AG09319 (cell line): ENCODE measurements at places on chromosomes 16 and 17.

DNA sequence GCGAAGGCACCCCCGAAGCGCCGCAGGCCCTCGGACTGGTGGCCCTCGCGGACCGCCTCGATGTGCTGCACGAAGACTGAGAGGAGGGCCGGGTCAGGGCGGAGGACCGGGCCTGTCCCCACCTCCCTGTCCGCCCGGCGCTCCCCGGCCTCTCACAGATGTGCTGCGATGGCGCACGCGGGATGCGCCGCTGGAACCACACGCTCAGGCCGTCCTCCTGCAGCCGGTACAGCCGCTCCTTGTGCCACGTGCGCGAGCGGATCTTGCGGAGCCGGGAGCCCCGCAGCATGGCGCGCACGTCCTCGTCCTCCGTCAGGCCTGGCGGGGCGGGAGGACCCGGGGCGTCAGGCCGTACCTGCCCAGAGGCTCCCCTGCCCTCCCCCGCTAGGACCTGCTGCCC, 11.3 kb downstream of the PLCD3 start:
- DNase-seq: no peak

DNA sequence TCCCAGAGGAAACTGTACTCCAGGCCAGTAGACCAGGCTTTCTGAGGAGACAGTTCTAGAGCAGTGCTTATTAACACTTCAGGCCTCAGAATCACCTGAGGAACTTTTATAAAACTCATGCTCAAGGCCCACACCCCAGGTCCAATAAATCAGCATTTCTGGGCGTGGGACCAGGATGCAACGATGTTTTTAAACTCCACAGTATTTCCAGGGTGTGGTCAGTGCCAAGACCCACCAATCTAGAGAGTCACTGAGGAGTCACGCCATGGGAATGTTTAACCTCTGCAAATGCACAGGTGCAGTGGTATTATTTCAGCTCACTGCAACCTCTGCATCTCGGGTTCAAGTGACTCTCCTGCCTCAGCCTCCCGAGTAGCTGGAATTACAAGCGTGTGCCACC, 3.9 kb upstream of the TRPV1 start:
- no peak for DNase-seq

- DNase-seq: no peak
Measured at GRCh38 chr17:54221499-54221898, 398.8 kb downstream of the KIF2B start.

DNA sequence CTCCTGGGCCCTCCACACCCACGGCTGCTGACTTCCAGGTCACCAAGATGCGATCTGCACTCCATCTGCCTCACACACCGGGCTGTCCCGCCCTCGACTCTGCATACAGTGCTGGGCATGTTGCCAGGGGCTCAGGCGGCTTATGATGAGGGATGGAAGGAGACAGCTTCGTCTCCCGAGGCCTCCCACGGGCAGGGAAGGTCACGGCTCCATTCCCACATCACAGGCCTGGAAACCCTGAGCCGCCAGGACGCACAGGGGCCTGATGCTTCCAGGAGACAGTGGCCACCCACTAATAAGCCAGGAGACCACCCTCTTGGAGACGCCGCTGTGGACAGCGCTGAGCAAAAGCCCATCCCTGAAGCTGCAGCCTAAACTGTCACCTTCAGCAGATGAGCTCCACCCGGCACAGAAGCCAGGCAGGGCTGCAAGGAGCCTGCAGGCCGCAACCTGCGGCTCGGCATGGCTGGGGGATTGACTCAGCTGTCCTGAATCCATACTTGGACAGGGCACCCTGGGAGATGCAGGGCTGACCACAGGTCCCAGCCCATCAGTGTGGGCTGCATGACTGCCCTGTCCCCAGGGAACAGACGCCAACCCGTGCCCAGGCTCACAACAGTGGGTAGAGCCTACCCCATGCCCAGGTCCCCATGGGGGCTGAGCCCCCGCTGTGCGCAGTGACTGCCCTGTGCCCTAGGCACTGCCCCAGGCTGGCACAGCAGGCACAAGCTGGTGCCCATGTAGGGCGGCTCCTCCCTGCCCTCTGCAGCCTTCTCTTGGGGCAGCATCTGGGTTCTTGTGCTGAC, 34.4 kb downstream of the SLC7A5 start:
- DNase-seq: no peak

GRCh38 chr17:81084680-81085419, 49.9 kb downstream of the BAIAP2 start:
- DNase-seq: no peak

DNA sequence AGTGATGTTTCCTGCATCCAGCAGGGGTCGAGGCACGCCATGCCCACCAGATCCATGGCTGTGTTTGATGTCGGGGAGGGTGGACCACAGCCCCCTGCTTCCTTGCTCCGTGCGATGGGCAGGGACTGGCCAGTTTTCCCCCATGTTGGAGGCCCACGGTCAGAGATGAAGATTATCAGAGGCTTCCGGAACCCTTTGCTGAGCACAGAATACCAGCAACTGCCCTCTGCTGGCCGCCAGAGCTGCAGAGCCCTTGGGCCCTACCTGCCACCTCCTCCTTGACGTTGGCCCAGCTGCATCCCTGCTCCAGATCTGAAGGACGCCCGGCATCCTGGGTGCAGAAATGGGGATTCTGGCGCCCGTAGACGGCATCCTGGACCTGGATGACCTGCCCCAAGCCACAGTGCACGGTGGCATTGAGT, 23.7 kb upstream of the BCO1 start:
- DNase-seq: no peak

GRCh38 chr17:72266112-72266775, 145.4 kb downstream of the SOX9 start:
- no peak for DNase-seq

DNA sequence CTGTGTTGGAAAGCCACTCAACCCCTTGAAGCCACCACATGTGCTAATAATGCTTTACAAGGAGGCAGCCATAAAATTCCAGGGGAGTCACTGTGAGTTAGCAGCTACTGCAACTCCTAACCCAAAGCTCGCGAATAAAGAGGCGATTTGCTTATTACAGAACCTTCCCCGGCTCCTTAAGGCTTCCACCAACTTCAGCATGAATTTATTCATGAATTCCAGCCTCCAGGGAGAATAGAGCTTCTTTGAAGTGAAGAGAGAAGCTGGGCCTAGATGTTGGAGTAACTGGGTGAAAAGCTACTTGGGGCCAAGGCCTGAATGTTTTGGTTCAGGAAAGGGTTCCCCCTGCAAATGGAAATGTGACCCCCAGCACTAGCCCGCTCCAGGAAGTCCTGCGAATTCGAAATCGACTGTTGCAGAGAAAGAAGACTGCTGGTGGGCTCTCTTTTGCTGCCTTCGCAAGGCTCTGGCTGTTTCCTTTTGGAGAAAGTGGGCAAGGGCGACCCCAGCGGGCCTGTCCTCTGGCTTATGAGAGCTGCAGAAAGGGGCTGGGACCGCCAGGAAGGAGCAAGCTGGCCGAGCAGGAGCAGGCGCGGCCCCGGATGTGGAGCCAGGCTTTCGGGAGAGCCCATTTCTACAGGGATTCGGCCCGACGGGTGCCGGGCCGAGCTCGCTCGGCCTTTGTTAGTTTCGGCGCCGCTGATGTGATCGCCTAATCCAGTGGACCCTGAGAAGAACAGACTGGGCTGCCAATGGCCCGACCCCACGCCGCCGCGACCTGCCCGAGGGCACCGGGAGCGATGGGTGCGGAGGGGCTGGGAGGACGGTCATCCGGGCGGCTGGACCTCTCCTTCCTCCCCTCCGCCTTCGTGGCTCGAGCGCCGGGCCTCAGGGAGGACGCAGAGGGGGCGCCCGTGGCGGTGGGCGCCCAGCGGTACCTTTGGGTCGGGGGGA, 7.6 kb downstream of the CBX8 start:
- no peak for DNase-seq

- DNase-seq: no peak
Measured at GRCh38 chr16:82713778-82714177, 87.0 kb downstream of the CDH13 start.

DNA sequence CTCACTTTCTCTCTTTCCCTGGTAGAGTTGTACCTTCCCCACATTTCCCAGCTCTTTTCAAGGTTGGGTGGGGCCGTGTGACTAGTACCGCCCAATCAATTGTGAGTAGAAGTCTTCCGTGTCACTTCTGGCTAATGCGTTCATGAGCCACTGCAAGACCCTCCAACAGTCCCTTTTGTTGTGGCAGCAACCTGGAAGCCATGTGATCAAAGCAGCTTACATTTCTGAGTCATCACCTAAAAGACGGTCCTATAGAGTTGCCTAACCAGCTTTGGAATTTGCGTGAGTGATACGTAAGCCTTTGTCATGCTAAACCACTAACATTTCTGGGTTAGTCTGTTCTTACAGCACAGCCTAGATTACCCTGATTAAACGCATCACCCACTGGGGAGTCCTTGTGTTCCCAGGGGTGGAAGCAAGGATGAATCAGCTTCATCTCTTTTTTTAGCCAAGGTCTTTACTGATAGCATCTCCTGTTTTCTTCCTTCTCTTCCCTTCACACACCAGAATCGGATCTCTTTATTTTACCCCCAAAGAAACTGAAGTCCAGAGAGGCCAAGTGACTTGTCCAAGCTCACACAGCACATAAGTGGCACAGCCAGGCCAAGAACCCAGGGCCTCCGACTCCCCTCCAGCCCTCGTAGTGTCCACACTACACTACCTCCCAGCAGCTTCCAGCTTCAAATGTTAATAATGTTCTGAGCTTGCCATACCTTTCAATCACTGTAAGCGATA, 366.3 kb upstream of the XYLT1 start:
- peak; percentile 72 for DNase-seq

GRCh38 chr16:73108195-73108963, 60.5 kb upstream of the ZFHX3 start:
- no peak for DNase-seq

- no peak for DNase-seq
Measured at GRCh38 chr16:85395913-85396878, 216.9 kb upstream of the GSE1 start.

DNA sequence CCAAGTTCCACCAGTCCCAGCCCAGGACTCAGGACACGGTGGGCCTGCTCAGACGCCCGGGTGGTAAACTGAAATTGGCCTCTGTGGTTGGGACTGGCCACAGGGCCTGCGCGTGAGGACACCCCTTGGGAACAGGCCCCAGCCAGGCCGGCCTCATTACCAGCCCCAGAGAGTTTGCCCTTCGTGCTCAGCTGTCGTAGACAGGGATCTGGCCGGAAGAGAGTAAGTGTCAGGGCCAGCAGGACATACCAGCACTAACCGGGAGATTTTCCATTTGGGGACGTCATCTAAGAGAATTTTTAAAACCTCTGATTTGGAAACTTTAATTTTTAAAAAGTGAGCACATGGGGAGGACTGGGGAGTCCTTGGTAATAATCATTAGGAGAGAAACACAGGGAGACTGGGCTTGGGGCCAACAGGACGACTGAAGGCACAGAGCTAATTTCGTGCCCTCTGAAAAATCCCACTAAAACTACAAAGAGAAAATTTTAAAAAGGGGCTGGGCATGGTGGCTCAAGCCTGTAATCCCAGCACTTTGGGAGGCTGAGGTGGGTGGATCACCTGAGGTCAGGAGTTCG, 2.4 kb upstream of the RBFOX3 start:
- no peak for DNase-seq

- DNase-seq: peak; percentile 41
Measured at GRCh38 chr17:2468270-2468669, 43.4 kb downstream of the METTL16 start.
